ENCODE measurements at places on chromosomes 2 and 18. TPM values are rescaled to one million over a fixed set of nuclear protein-coding genes. Genes with fewer than 3 reads are reported as not detected.

DLX2 gene
- 0.65 TPM for total RNA-seq

GRCh38 chr2:181008407-181008806 is 28.0 kb downstream of the UBE2E3 start:
- H3K4me3 ChIP-seq, result no peak overlapping the region
- no peaks in the 10 kb centered on the region for H3K27me3 ChIP-seq
- H3K36me3 ChIP-seq, result peaks cover 18% of the 10 kb centered on the region
- H3K4me1 ChIP-seq, result no peaks in the 10 kb centered on the region
- DNase-seq, result no peak
- H3K27ac ChIP-seq, result no peak overlapping the region

MDH1B gene
- 4.1 TPM for total RNA-seq

RGPD4 gene
- not detected for total RNA-seq

DNA sequence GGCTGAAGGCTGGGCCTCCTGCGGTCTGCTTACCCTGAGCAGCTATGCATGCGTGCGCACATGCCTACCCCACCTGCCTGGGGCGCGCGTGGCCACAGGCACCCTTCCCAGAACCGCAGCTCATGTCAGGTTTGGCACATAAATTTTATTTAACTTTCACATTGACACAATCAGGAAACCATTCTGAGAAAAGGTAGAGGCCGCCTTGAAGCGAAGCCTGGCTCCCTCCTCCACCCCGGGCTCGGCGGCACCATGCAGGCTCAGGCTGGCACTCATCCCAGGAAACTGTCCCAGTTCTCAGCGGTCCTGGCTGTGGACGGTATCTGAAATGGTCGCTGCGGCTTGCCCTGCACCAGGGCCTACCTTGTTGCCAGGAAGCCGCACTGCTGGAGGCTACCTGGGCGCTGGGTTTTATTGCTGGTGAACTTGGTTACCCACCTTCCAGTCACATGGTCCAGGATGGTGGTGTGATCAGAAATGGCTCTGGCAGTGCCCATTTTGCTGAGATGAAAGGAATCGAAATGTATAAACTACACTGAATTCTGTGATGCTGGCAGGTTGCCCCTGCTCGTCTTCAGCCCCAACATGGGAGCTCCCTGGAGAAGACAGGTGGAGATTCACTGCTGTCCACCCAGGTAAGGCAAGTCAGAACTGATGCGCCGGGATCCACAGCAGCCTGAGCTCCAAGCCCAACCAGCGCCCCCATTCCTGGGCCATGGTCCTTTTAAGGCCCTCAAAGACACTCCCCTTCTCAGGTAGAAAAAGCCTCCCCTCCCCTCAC is 25.5 kb downstream of the CHST10 start:
- no peaks in the 10 kb centered on the region for H3K4me1 ChIP-seq
- no peak for DNase-seq
- H3K27me3 ChIP-seq, result peaks cover 99% of the 10 kb centered on the region
- no peak overlapping the region for H3K4me3 ChIP-seq
- H3K36me3 ChIP-seq, result no peaks in the 10 kb centered on the region
- H3K27ac ChIP-seq, result no peak overlapping the region

- H3K4me1 ChIP-seq, result no peaks in the 10 kb centered on the region
- H3K36me3 ChIP-seq, result no peaks in the 10 kb centered on the region
- H3K4me3 ChIP-seq, result no peak overlapping the region
- H3K27me3 ChIP-seq, result no peaks in the 10 kb centered on the region
- H3K27ac ChIP-seq, result no peak overlapping the region
- DNase-seq, result no peak
Observed at GRCh38 chr2:21422724-21423522, 299.2 kb downstream of the TDRD15 start.
